ENCODE measurements at places on chromosomes 12 and 14. TPM values are rescaled to one million over a fixed set of nuclear protein-coding genes. Genes with fewer than 3 reads are reported as not detected.

LMO3 gene
- not detected for total RNA-seq

OVCH1 gene
- total RNA-seq = not detected

LTBP2 gene
- 0.10 TPM for total RNA-seq

OR4E2 gene
- not detected for total RNA-seq

SCARB1 gene
- 40.3 TPM for total RNA-seq

TMPRSS12 gene
- not detected for total RNA-seq

DDN gene
- total RNA-seq = 1.4 TPM

NEUROD4 gene
- total RNA-seq = not detected

TTC9 gene
- 4.9 TPM for total RNA-seq

SLC17A8 gene
- not detected for total RNA-seq

FAM90A1 gene
- 0.41 TPM for total RNA-seq

GSC gene
- not detected for total RNA-seq

PIWIL1 gene
- not detected for total RNA-seq

PMCH gene
- total RNA-seq = not detected

RNF212B gene
- not detected for total RNA-seq

TRPV4 gene
- total RNA-seq = not detected

SLC6A15 gene
- 0.14 TPM for total RNA-seq

CRIP1 gene
- total RNA-seq = 82.5 TPM

FOXN4 gene
- total RNA-seq = not detected

LAG3 gene
- 67.7 TPM for total RNA-seq

PTPRQ gene
- not detected for total RNA-seq

SLC6A12 gene
- not detected for total RNA-seq

A2M gene
- total RNA-seq = not detected

ADAM21 gene
- 0.23 TPM for total RNA-seq

MSI1 gene
- total RNA-seq = 0.60 TPM

LALBA gene
- not detected for total RNA-seq

SELPLG gene
- 22.2 TPM for total RNA-seq

TAOK3 gene
- 51.9 TPM for total RNA-seq

DEGS2 gene
- 1.6 TPM for total RNA-seq

SYNDIG1L gene
- total RNA-seq = not detected

TSHR gene
- total RNA-seq = not detected

STAC3 gene
- 2.0 TPM for total RNA-seq

APEX1 gene
- total RNA-seq = 253 TPM

RNASE7 gene
- not detected for total RNA-seq

ARID2 gene
- total RNA-seq = 19.9 TPM

COQ5 gene
- total RNA-seq = 35.6 TPM

PARPBP gene
- total RNA-seq = 26.3 TPM

HOXC10 gene
- total RNA-seq = not detected

SLC7A7 gene
- 1.0 TPM for total RNA-seq

POTEM gene
- total RNA-seq = not detected

RAB3IP gene
- total RNA-seq = 40.9 TPM

GPR132 gene
- total RNA-seq = 24.1 TPM

ZC2HC1C gene
- 0.56 TPM for total RNA-seq

PCED1B gene
- total RNA-seq = 117 TPM

KHNYN gene
- 47.3 TPM for total RNA-seq

BTBD6 gene
- total RNA-seq = 33.9 TPM

KLRC1 gene
- total RNA-seq = 0.60 TPM

HOXC11 gene
- total RNA-seq = not detected
